ENCODE measurements at places on chromosomes 3 and 15.

DNA sequence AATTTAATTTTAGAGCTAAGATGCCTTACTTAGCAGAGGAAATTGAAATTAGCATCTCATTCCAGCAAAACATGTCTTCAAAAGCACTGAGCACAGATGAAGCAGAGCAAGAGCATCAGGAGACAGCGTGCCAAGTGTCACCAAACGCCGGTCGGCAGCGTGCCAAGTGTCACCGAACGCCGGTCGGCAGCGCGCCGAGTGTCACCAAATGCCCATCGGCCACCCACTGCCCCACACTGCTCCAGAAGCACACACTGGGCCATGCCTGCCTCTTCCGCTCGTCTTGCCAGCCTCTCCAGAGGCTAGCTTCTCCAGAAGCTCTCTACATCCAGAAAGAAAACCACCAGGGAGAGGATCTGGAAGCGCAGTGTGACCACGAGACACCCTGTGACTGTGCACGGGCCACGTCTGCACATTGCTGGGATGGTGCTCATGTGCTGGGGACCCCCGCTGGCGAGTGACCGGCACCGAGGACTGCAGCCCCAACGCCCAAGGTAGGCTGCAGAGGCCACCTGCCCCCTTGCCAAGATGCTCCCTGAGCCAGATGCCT is 37.8 kb downstream of the CYFIP1 start:
- DNase-seq = no peak

DNA sequence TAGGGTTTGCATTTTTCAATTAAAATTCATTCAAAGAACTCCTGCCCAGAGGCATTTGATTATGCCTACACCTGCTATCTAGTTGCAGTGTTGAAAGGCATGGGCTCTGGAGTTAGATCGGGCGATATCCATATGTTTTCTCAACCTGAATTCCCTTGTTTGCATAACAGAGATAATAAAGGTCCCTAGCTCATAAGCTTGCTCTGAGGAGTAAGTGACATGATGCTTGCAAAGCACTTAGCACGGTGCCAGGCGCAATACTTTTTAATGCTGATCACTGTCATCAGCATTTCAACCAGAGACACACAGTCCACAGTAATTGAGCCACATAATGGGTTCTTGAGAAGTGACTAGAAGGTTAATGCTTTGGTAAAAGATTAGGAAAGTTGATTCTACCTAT is 106.3 kb upstream of the SAMMSON start:
- DNase-seq = no peak

- DNase-seq = no peak
These were observed 50.8 kb downstream of the PCSK6 start for GRCh38 chr15:101438482-101439284.

- no peak for DNase-seq
These were observed 48.0 kb downstream of the PTH1R start for GRCh38 chr3:46925585-46925934.

DNA sequence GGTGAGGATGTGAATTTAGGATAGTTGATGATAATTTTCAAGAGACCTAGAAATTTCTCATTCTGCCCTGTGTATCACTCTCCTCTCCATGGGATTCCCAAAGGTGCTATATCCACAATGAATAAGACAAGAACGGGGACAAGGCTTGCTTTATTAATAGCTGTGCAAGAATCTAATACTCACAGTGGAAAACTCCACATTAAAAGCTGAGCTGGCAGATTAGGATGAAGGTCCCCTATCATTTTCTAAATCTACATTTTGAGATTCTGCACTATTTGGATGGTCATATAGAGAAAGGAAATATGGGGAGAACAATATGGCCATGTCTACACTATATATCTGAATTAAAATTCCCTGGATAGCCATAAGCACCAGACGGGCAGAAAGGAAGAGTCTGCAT is 411.0 kb upstream of the TGFBR2 start:
- DNase-seq = no peak

DNA sequence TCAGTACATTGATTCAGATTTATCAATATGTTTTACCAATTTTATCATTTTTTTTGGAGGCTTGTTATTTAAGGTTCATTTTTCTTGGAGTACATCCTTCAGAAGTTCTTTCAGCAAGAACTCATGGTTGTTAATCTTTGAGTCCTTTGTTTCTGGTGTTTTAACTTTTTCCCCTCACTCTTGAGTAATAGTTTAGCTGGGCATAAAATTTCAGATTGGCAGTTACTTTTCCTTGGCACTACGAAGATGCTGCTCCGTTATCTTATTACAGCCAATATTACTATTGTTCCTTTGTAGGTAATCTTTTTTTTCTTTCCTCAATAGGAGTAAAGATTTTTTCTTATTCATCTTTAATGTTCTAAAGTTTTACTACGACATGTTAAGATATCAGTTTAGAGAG is 9.8 kb downstream of the LRRC58 start:
- DNase-seq = no peak

DNA sequence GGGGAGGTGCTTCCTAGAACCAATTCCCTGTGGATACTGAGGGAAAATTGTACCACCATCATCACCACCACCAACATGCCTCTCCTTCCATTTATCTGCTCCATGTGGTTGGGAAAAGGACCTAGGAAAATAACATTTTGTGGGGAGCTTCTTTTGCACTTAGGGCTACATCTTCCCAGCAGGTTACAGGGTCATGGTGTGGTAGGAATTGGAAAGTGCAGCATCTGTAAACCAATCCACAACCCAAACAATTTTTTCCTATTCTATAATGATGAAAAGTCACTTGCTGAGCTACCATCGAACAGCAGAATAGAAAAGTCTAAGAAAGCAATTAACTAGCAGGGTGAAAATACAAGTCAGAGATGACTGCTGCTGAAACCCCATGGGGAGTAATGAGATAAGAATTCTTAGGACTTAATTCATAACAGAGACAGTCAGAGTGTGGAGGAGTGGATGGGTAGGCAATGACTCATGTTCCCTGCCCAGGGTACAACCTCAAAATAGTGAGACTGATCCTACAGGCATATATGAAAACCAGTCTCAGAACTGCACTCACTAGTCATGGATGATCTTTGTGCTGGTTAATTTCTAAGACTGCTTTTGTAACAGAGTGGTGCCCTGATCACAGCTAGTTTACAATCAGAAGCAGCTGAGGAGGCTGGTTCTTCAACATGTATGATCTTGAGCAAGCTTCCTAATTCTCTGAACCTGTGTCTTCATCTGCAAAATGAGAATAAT is 38.1 kb upstream of the LEKR1 start:
- DNase-seq = peak; percentile 64

GRCh38 chr3:167110901-167111300 is 269.2 kb downstream of the ZBBX start:
- DNase-seq = peak; percentile 23

DNA sequence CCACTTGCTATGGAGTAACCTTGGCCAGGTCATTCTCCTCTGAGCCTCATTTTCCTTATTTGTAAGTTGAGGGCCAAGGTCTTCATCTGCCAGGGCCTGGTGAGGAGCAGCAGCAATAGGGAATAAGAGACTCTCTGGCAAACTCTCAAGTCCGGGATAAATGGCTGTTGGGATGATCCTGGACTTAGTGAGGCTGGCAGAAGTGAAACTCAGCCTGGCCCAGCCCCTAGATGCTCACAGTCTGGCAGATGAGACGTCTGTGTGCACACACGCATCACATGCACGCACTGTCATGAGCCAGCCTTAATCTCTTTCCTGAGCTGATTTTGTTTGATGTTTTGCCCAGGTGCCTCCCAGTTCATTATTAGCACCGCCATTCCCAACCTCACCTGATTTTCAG is 26.8 kb downstream of the SLC6A6 start:
- DNase-seq = no peak

DNA sequence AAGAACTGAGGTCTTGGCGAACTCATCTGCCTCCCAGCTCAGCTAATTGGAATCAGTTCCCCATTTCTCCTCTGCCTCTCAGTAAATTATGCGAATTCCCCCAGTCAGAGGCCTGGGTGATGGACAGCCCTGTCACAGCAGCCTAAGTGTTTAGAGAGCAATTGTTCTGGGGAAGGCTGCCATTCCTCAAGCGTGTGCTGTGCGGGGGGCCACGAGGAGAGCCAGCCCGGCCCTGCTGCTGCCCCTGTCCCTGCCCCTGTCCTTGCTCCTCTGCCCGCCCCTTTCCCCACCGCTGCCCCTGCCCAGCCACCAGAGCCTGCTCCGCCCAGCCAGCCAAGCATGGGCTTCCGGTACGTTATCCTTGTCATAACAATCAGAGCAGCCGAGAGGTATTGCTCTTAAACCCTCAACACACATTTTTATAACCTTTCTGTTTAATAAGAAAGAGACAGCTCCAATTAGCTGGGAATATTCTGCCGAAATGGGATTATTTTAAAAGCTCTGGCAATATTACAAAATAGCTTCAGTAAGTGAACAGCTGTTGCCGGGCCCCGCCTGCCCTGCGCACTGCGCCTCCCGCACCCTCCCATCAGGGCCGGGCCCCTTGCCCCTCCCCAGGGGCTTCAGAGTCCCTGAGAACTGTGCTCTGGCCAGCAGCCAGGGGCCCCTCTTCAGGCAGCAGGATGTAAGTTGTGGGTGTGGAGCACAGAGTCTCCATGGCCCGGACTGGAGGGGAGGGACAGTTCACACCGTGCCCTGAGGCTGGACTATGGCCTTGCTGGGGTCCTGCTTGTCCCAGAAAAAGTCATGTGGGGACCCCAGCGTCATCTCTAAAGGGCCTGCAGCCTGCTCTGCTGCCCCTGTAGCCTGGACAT is 12.4 kb upstream of the CACNA2D2 start:
- no peak for DNase-seq

DNA sequence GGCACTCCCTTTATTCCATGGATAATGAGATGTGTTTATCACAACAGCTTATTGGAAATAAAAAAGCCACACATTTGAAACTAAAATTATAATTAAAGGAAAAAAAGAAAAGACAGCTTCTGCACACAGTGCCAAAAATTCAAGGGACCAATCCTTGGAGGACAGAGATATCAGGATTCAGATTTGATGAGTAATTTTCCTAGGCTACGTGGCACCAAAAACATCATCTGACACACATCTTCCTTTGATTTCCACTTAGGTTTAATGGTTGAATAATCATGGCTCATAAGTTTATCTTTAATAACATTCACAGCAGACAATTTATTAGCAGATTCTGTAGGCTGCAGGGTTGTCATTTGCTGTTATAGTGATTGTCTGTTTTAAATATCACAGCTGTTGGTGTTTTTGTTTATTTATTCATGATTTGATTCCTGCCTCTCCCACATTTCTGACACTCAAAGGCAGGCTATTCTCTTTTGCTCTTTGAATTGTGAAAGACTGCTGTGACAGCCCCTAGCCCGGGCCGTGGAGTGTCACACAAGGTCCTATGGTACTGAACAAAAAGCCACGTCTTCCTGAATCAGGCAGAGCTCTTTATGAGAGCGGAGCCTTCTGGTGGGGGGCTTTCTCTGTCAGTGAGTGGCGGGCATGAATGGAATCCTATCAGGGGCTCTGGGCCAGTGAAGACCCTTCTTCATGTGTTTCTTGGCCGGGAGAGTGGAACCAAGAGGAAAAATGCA is 708.5 kb downstream of the SQOR start:
- DNase-seq = no peak

- DNase-seq = no peak
These were observed 245.3 kb downstream of the RPLP1 start for GRCh38 chr15:69697916-69698315.

DNA sequence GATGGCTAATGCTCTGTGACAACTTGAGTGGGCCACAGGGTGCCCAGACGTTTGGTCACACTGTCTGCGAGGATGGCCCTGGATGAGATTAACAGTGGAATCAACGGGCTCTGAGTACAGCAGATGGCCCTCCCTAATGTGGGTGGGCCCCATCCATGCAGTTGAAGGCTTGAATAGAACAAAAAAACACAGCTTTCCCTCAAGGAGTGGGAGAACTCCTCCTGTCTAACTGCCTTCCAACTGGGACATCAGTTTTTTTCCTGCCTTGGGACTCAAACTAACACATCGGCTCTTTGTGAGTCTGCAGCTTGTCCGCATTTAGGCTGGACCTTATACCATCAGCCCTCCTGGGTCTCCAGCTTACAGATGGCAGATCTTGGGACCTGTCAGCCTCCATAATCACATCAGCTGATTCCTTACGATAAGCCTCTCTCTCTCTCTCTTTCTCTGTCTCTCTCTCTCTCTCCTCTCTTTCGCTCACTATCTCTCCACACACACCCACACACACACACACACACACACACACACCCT is 20.8 kb downstream of the FAM174B start:
- no peak for DNase-seq

DNA sequence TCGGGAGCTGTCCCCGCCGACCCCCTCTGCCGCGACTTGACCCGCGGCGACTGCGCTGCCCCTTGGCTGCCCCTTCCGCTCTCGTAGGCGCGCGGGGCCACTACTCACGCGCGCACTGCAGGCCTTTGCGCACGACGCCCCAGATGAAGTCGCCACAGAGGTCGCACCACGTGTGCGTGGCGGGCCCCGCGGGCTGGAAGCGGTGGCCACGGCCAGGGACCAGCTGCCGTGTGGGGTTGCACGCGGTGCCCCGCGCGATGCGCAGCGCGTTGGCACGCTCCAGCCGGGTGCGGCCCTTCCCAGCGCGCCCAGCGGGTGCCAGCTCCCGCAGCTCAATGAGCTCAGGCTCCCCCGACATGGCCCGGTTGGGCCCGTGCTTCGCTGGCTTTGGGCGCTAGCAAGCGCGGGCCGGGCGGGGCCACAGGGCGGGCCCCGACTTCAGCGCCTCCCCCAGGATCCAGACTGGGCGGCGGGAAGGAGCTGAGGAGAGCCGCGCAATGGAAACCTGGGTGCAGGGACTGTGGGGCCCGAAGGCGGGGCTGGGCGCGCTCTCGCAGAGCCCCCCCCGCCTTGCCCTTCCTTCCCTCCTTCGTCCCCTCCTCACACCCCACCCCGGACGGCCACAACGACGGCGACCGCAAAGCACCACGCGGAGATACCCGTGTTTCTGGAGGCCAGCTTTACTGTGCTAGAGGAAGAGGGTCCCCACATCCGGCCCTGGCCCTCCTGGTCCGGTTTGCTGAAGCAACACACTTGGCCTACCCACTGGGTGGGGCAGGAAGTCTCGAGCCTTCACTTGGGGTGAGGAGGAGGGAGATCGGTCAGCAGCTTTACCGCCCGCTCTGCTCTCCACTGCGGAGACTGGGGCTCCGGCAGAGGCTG is at the start of gene RASSF1:
Gene RASSF1 (minus strand): TSS at position 389 of the 882 bp plus-strand sequence. CDS start 31 bp downstream, at position 358.
- no peak for DNase-seq

DNA sequence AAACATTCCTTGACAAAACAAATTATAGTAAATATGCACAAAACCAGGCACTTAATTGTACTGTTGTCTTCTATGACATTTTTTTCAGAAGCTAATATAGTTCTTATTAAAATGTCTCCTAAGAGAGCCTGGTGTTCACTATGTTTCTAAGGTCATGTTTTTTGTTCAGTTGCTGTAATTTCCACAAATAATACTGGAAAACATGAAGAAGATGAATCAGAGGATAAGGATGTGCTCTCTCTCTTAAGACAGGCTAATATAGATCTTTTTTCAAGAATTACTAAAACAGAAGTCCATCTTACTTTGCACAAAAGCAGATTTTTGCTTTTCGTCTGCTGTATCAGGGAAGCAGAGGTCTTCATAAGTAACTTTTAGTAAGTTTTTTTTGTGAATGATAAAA is 823.0 kb upstream of the NECTIN3 start:
- no peak for DNase-seq

- DNase-seq = no peak
These were observed 303.2 kb downstream of the ZIC1 start for GRCh38 chr3:147712357-147712756.

GRCh38 chr3:43735618-43736017 is 44.9 kb downstream of the ABHD5 start:
- DNase-seq = no peak

- no peak for DNase-seq
These were observed 1.1 kb downstream of the NPTN start for GRCh38 chr15:73631915-73632669.

Measured in H54 (cell line).